ENCODE measurements at places on chromosomes 3 and 15. TPM values are rescaled to one million over a fixed set of nuclear protein-coding genes. Genes with fewer than 3 reads are reported as not detected.

Gene GLDN
- total RNA-seq: 0.72 TPM

Gene ISG20
- total RNA-seq: 8.0 TPM

Gene ECE2
- 6.4 TPM for total RNA-seq

Gene FSD2
- not detected for total RNA-seq

Gene EPM2AIP1
- total RNA-seq: 4.8 TPM

Gene PCSK6
- 3.5 TPM for total RNA-seq

Gene PIF1
- total RNA-seq: 0.47 TPM

Gene FGD5
- 7.1 TPM for total RNA-seq

Gene GOLGA6L9
- 1.8 TPM for total RNA-seq

Gene CLDN18
- 0.04 TPM for total RNA-seq

Gene FBXO40
- 0.12 TPM for total RNA-seq

Gene ACKR2
- 0.87 TPM for total RNA-seq

Gene GOLGA8K
- 1.7 TPM for total RNA-seq

Measured in pancreas (tissue), 10 donors.